SW480 (cell line): ENCODE measurements at places on chromosomes 6 and 20.
A peak's percentile ranks its signal among the peaks of the same experiment; 100 is the strongest.

DNA sequence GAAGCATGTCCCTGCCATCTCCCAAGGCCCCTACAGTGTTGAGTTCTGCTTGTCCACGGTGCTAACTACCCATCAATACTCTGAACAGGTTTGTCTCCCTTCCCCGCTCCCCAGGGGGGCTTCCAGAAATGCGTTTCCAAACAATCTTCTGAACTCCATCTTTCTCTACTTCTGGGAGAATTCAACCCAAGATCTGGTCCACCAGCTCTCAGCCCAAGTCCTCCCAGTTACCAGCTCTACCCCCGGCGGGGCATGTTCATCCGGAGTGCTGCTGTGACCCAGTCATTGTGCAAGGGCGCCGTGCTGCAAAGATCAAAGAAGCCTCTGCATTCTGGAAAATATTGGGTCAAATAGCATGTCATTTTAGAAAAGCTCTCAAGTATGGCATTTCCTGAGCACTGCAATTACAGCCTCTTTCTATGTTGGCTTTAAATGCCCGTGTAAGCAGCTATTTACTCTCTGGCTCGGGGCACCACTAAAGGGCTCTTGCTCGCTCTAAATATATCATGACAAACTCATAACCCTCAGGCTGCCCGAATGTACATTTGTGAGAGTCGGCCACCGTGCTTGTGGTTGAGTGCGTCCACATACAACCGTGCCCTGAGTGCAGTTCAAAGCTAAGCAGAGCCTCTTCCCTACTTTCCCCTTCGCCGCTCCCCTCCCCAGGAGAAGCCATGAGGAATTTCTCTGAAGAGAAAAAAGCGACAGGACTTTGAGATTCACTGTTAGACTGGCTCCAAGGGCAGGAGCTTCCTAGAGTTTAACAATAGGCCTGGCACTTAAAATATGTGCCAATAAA lies 71.6 kb downstream of the BANF2 start:
- DNase-seq: peak; percentile 79

DNA sequence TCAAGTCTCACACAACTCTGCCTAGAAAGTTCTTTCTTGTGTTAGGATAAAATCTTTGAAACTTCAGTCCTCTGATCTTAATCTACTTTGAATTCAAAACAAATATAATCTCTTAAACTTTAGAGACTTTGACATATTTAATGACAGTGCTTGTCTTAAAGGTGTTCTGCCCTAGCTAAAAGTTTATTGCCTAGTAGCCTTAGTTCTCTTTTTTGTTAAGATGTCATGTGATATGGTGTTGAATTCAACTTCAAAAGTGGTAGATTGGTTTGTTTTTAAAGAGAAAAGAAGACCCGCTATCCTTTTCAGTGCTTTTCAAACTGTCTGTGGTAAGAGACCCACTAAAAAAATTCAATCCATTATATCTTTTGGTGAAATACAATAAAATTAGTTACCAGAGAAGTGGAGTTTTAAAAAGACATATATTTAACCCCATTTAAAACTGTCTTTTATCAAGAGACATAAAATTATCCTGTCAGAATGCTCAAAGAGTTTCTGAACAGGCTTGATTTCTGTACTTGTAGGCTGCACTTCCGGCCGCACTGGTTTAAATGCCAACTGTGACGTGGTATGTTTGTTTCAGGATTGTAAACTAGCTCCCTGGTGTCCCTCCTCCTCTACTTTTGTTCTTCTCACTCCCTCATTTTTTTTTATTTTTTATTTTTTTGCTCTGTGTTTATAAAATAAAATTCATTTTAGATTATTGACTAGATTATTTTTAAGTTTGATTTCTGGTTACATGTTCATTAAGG lies 76.5 kb downstream of the QKI start:
- DNase-seq: no peak

DNA sequence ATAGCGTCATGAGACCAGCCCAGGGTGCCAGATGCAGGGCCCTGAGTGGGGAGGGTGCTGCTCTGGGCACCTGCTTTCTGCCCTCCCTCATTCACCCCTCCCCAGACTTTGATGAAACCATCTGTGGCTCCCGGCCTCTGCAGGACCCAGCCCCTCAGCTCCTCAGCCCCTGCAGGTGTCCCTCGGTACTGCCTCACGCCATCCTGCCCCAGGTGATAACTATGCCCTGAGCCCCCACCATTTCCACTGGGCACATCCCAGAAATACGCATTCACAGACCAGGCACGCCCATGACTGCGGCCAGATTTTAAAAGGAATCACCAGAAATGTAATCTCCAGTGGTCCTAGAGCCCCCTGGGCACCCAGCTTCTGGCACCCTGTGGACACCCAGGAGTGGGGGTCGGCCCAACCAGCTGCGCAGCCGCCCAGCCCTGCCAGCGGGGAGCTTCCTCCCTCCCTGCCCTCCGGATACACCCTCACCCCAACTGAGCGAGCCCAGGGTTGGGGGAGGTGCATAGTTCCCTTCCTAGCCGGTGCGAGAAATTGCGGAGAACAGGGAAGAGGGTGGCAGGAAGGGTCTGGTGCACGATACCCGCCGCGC lies 615 bp upstream of the NTSR1 start:
- DNase-seq: peak; percentile 97

DNA sequence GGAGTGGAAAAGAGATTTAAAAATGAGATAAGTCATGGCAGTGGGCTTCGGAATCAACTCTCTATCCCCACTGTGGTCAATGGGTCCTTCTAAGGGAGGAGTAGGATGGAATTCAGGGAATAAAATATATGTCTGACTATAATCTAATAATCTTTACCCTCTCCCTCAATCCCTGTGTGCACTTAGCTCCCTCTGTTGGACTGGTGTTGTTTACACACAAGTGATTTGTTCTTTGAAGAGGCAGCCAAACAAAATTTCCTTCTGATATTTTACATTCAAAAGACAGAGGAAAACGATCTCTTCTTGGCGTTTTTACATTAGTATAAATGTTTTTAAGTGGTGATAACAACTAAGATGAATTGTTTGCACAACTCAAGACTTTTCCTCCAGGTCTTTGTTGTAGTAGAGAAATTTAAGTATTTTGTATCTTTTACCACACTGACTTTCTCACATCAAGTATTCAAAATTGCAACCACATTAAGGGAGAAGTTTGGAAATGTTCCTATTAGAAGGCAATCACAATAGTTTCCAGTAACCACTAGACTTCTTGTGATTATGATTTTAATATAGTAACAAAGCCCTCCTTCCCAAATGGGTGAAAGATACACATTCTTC lies 317.8 kb downstream of the CENPW start:
- DNase-seq: peak; percentile 3

GRCh38 chr20:37295595-37295994 lies 6.1 kb downstream of the MANBAL start:
- DNase-seq: no peak

- DNase-seq: no peak
Measured at GRCh38 chr20:32010666-32011065, 428 bp downstream of the CCM2L start.

DNA sequence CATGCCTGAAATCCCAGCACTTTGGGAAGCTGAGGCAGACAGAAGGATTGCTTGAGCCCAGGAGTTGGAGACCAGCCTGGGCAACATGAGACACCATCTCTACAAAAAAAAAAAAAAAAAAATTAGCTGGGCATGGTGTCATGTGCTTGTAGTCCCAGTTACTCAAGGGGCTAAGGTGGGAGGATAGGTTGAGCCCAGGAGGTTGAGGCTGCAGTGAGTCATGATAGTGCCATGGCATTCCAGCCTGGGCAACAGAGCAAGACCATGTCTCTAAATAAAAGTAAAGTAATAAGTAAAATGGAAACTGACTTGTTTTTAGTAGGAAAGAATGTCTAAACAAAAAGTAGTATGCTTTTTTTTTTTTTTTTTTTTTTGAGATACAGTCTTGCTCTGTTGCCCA lies 240.7 kb downstream of the ARID1B start:
- DNase-seq: no peak

GRCh38 chr20:64102647-64103354 lies 4.6 kb downstream of the NPBWR2 start:
- DNase-seq: no peak

DNA sequence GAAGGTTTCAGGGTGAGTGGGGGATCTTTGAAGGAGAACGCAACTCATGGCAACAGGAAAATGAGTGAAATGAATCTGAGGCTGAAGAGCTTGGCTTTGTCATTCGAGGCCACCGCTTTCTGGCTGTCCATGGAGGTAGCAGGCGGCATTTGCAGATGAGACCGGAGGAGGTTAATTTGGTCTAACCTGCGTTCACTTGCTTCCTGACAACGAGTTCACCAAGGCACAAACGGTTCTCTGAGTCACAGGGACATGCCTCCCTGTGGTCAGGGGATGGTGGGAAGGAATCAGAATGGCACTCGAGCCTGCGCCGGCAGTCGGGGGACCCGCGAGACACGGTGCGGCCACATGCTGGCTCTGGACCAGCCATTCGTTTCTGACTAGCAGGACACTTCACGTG lies 75.0 kb downstream of the IRF4 start:
- DNase-seq: no peak

- DNase-seq: peak; percentile 98
Measured at GRCh38 chr20:1415667-1416468, 23.0 kb upstream of the FKBP1A start.

GRCh38 chr20:19129306-19129705 lies 83.1 kb upstream of the SLC24A3 start:
- no peak for DNase-seq

GRCh38 chr6:5214570-5215052 lies 46.1 kb downstream of the LYRM4 start:
- no peak for DNase-seq

DNA sequence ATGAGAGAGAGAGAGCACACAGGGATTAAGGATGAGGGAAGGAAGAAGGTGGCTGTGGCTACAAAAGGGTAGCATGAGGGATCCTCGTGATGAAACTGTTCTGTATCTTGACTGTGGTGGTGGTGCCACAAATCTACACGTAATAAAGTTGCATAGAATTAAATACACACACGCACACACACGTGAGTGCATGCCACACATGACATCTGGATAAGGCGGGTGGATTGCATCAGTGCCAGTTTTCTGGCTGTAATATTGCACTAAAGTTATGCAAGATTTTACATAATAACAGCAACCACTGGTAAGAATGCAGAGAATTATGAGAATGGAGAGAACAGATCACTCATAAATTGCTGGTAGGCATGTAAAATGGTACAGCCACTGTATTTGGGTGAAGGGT lies 16.9 kb upstream of the STK35 start:
- DNase-seq: no peak

GRCh38 chr6:15956205-15957106 lies 172.4 kb upstream of the MYLIP start:
- DNase-seq: no peak

DNA sequence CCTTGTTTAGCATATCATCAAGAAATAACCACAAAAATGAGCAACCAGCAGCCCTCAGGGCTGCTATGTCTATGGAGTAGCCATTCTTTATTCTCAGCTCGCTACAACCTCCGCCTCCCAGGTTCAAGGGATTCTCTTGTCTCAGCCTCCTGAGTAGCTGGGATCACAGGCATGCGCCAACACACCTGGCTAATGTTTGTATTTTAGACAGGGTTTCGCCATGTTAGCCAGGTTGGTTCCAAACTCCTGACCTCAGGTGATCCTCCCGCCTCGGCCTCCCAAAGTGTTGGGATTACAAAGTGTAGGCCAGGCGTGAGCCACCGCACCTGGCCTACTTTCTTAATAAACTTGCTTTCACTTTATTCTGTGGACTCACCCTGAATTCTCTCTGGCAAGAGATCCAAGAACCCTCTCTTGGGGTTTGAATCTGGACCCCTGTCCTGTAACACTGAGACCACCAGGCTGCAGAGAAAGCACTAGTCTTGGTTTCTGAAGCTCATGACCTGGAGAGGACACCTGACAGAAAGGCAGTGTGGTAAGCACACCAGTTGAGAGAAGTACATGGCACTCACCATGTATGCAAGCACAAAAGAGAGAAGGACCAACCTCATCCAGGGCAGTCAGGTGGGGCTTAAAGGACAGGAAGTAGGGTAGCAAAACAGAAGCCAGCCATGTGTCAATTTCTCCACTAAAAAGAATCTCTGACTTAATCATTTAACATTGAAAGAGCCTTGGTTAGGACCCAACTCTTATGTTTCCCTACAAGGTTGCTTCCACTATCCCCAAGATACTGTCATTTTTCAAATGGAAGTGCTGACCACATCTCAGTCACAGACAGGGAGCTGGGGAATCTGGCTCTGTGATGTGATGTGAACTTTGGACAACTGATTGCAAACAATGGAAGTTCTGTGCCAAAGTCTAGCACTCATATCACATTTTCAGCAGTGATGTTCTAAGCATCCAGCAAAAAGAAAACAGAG lies 97.4 kb upstream of the DST start:
- DNase-seq: no peak

GRCh38 chr20:11304795-11305194 lies 612.9 kb upstream of the BTBD3 start:
- DNase-seq: no peak

DNA sequence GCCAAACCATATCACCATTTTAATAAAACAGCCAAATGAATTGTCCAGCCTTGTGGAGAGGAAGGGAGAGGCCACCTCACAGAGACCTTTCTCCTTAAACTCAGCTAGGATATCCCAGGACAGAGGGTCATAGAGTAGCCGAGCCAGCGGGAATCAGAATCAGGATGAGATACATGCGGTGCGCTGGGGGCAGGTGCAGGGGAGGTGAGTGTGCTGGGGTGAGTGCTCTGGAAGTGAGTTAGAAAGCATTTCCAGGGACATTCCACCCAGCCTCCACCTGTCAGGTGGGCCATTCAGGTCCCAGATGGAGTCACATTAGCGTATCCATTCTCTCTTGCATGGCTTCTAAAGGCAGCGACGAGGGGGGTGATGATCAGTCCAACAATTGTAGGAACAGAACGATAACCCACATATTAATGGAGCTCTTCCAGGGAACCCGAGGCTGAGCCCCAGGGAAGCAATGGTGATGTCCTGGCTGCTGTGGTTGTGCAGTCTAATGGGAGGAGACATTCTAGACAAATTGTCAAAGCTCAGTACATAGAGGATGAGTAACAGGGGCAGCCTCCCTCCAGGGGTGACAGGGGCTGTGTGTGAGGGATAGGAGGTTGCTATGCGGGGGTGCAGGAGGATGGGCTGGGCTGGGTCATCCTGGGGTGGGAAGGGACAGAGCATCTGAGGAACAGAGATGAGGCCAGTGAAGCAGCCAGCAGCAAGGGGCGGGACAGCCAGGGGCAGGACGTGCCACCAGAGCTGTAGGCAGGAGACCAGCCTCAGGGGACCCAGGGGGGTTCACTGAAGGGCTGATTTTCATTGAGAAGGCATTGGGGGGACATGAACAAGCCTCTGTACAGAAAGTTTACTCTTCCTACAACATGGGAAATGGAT lies 88.7 kb upstream of the FRMD1 start:
- DNase-seq: no peak

- DNase-seq: no peak
Measured at GRCh38 chr6:88619951-88620350, 343.5 kb downstream of the RNGTT start.
